ENCODE measurements at places on chromosomes 1 and 21.
A peak's percentile ranks its signal among the peaks of the same experiment; 100 is the strongest.

DNA sequence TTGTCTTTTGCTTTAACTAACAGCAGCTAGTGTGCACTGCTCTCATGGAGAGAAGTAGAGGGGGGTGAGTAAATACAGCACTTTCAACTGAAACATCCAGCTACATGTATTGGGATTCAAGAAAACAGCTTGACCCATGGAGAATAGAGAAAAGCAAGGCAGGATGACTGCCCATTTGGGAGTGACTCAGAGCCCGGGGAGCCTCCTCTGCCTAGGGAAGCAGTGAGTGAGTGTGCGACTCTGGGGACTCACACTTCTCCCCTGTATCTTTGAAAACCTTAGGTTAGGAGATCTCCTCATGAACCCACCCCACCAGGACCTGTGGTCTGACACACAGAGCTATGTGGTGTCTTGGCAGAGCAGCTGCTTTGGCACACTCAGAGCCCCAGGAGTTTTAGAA, 82.0 kb upstream of the PTGFR start:
- DNase-seq, result no peak

DNA sequence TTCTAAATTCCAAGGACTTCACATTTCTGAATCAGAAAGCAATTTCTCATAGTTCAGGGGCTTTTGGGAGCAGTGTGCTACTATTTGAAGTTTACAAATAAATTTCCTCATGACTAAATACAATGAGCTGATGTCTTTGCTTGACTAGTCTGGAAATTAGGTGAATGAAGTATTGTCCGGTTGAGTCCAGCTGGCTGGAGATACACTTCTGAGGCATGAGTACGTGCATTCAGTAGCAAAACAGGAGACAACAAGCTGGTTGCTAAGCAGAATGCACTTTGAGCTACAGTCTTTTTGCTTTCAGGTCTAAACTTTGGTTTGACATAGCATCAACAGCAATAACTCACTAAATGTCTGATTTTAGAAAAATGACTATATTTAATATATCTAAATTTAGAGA, 27.1 kb downstream of the ZNHIT6 start:
- no peak for DNase-seq

GRCh38 chr1:8438489-8438888, 120.6 kb downstream of the SLC45A1 start:
- no peak for DNase-seq

- no peak for DNase-seq
These were observed 35.4 kb downstream of the RSPH1 start for GRCh38 chr21:42460391-42461184.

- DNase-seq, result no peak
These were observed 21.8 kb downstream of the ATPAF1 start for GRCh38 chr1:46646331-46646730.

DNA sequence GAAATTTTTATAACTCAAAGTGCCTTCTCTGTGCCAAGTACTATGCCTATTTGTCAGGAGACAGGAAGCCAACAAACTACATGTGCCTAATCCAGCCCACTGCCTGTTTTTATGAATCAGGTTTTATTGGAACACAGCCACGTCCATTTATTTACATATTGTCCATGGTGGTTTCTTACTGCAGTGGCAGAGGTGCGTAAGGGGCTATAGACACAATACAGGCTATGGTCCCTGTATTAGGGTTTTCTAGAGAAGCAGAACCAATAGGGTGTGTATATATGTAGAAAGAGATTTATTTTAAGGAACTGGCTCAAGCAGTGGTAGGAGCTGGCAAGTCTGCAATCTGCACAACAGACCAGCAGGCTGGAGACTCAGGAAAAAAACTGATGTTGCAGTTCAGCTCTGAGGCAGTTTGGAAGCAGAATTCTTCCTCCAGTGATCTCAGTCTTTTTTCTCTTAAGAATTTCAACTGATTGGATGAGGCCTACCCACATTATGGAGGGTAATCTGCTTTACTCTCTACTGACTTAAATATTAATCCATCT, 15.4 kb downstream of the PPIE start:
- no peak for DNase-seq

DNA sequence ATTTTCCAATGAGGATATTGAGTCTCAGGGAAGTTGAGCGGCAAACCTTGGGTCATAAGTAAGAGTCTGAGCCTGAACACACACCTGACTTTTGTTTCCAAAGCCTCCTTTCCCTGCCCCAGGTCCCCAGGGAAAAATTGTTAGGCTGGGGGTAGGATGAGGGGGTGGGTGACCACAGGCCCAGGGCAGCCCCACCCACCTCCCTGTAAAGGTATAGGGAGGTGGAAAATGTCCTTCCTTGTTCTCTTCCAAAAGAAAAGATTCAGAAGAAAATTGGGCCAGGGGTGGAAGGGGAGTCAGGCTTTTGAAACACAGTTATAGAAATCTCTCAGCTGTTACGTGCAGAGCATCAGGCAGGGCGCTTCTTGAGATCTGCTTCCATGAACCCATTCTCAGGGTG, 129.7 kb upstream of the NGF start:
- DNase-seq, result no peak

GRCh38 chr1:116175611-116176010, 64.4 kb downstream of the MAB21L3 start:
- no peak for DNase-seq

- DNase-seq, result peak; percentile 48
These were observed 82.7 kb upstream of the ZBTB18 start for GRCh38 chr1:243968413-243968812.

- no peak for DNase-seq
These were observed 35.2 kb upstream of the GOLT1A start for GRCh38 chr1:204248954-204249353.
